Activated CD8-positive, alpha-beta memory T cell treated with anti-CD3 and anti-CD28 coated beads for 36 hours (primary cell): ENCODE measurements at places on chromosomes 6 and 20. TPM values are rescaled to one million over a fixed set of nuclear protein-coding genes. Genes with fewer than 3 reads are reported as not detected.

ECT2L gene
- not detected for total RNA-seq

AVP gene
- total RNA-seq: not detected

TCF15 gene
- total RNA-seq: not detected

SPEF1 gene
- not detected for total RNA-seq

C2 gene
- total RNA-seq: 0.82 TPM

NOX3 gene
- not detected for total RNA-seq
